ENCODE measurements at places on chromosomes 12 and 14.
A peak's percentile ranks its signal among the peaks of the same experiment; 100 is the strongest.

GRCh38 chr12:52004042-52004648 lies 2.6 kb upstream of the TAMALIN start:
- DNase-seq: no peak

DNA sequence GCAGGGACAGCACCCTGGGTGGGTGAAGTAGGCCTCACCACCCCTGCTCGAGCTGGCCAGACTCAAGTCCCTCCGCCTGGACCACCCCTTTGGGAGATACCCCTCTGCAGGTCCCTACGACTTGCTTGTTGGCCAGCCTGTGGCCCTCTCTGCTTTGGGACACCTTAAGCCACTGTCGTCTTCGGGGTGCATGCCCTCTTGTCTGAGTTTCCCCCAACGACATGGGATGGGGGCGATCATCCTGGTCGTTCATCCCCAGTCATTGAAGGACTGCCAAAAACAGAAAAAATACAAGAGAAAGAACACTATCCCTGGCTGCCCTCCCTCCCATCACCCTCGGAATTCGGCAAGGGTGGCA lies 151.1 kb downstream of the DPF3 start:
- no peak for DNase-seq

- no peak for DNase-seq
Measured at GRCh38 chr12:66296176-66296683, 6.1 kb upstream of the HELB start.

- peak; percentile 23 for DNase-seq
Measured at GRCh38 chr12:7460375-7461259, 16.7 kb upstream of the CD163L1 start.

GRCh38 chr12:130474599-130475269 lies 137.0 kb downstream of the PIWIL1 start:
- DNase-seq: no peak

DNA sequence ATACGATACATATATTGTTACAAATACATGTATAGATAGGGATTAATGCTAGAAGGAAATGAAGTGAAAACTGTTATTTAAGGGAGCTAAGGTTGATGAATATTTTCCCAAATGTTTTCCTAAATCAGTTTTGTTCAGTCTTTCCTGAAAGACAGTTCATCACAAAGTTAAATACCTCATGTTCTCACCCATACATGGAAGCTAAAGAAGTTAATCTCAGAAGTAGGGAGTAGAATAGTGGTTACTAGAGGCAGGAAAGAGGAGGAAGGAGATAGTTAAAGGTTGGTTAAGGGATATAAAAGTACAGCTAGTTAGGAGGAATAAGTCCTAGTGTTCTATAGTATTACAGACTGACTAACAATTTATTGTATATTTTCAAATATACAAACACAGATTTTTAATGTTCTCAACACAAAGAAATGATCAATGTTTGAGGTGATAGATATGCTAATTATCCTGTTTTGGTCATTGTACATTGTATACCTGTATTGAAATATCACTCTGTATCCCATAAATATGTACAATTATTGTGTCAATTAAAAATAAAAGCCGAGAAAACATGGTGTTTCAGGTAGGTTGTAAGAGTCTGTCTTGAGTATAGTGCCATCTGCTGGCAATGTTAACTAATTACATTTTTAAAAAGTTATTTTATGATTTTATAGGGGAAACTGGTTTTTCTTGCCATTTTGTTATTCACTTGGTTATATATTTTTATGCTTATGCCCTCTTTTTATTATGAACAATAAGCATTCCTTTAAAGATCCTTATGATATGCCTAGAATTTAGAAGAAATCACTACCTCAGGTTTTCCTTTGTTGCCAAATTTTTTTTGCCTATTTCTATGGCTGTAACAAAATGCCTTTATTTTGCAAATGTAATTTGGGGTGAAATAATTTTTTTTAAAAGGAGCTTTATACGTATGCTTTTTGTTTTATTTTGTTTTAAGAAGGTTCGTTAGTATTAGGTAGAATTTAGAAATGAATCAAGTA lies 26.9 kb downstream of the ZDHHC17 start:
- no peak for DNase-seq

GRCh38 chr14:82500222-82500621 lies 966.6 kb upstream of the SEL1L start:
- no peak for DNase-seq

DNA sequence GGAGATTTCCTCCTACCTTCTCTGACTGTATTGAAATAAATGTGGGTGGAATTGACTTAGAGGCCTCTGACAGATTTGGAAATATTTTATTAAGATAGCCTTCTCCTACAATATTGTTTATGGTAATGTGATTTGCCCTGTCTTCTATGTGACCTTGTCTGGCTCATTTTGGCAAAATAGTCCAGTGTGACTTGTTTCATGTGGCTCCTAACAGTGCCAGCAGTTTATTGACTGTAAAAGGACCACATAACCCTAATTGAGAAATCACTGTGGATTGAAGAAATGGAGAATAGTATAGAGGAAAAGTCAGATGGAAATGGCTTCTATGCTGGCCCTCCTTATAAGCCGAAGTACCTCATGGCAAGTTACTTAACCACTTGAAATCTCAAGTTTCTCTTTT lies 170.9 kb upstream of the PTPRQ start:
- no peak for DNase-seq

DNA sequence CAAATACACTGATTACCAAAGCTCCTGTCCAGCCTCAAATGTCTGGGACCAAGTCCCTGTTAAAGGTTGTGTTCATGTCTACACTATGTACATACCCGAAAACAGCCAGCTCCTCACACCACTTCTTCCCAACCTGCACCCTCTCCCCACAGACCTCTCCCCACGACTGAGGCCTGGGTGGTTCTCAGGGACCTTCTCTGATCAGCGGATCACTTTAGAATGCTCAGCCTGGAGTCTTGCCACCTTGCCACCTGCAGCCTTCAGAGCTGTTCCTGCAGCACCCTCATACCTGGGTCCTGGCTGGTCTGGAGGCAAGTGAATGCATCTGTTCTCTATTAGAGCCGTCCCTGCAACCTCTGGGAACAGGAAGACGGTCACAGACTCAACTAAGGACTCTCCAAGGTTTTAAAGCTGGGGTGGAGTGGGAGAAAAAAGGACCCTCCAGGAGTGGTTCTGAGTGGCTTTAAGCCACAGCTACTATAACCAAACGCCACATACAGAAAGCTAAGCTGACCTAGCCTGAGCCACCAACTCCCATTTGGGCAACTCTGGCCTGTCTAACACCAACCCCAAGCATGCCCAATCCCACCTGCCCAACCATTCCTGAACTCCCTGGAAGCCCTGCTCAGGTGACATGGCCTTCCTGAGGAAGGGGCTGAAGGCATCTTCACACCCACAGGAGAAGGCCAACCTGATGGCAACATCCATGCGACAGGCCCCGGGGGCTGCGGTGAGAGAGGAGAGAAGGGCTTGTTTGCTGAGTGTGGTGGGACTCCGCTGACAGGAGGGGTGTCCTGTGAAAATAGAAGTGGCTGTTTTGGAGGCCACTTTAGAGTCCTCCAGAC lies 8.6 kb downstream of the KRT2 start:
- DNase-seq: no peak

DNA sequence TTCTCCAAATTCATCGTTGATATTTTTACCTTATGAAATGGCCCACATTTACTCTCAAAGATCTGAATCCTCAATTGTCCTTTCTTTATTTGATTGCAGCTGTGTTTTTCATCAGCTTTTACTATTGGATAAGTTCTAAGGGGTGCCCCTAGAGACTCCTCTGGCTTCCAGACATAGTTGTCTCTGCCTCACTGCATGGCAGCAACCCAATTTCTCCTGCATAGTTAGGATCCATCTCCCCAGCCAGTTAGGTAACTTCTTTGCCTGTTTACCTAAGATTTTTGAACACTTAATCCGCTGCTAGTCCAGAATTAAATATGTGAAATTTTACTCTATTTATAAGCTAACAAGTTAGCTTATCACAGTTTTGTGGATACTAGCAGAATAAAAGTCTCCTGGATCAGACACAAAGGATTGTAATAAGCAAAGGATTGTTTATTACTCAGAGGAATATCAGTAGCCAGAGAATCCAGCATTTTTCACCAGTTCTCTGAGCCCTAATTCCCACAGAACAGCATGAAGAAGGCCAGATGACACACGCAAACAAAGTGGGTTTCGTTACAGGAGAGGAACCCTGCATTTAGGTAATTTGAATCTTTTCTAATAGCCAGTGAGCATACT lies 101.1 kb downstream of the BBS10 start:
- DNase-seq: no peak

- no peak for DNase-seq
Measured at GRCh38 chr14:53516261-53516774, 363.2 kb upstream of the DDHD1 start.

DNA sequence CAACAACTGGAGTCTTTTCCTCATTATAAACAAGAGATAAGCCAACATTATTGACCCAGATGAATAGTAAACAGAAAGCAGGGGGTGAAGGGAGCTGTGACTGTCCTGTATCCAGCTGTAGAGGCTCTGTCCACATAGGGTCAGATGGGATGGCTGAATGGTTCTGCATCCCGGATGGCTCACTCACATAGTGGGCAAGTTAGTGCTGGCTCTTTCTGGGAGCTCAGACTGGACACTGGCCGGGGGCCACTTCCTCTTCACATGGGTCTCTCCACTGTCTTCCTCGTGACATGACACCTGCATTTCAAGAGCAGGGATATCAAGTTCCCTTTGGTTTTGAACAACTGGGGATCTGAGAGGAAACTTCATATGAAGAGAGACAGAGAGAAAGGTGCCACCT lies 969.6 kb upstream of the TMEM132C start:
- no peak for DNase-seq

GRCh38 chr12:79174626-79175025 lies 310.1 kb downstream of the SYT1 start:
- DNase-seq: no peak

GRCh38 chr12:117063162-117063911 lies 35.9 kb downstream of the TESC start:
- no peak for DNase-seq

DNA sequence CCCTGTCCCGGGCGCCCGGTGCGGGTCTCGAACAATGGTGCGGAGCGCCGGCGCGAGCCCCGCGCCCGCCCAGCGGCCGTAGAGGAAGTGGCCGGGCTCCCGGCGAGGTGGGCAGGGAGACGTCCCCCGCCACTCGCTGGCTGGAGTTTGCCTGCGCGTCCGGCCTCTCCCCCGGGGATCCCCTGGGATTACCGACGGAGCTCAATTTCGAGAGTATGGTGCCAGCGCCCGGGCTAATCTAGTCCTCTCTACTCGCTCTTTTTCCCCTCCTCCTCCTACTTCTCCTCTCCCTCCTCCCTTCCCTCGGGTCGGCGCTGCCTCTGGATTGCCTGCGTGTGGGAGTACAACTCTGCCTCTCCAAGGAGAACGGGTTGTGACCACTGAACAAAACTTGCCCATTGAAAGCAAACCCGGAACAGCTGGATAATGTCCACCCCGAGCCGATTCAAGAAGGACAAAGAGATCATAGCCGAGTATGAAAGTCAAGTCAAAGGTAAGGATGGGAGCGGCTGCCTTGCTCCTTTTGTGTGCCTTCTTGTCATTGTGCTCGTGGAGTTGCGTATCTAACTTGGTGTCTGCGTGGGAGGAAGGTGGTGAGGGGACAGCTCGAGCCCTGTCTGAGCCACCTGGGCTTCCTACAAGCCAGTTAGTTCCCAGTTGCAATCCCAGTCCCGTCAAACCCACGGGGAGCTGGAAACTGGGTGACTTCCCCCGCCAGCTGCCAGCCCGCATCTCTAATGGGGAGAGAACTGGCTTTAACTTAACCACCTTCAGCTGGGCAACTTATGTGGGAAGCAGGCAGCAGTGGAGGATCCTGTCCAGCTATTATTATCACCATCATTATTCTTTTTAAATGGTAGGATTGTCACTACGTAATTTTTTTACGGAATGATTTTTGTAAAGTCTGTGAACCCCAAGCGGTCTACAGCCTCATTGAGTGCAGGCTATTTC lies at the start of gene SRGAP1:
Gene SRGAP1 (plus strand): TSS at position 310 of the 951 bp plus-strand sequence. CDS start 117 bp downstream, at position 427.
- no peak for DNase-seq

DNA sequence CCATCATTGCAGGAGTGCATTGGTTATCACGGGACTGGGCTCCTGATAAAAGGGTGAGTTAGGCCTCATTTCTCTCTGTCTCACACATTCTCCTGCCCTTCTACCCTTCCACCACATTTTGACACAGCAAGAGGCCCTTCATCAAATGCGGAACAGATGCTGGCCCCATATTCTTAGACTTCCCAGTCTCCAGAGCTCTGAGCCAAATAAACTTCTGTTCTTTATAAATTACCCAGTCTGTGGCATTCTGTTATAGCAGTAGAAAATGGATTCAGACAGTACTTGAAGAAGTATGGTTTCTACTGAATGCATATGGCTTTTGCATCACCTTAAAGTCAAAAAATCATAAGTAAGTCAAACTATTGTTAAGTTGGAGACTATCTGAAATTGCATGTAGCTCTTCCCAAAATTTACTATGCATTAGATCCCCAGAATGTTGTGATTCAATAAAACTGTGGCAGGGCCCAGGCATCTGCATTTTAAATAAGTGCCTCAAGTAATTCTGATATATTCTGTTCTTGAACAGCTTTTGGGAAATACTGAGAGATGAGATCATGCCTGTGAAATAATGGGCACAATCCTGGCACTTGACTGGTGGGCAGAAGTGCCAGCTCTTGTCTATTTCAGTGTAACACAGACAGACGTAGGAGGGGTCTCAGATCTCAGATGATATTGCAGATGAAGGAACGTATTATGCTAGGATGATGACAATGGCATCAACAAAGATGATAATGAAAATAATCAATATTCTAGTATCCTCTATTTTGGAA lies 68.2 kb downstream of the E2F7 start:
- DNase-seq: no peak

GRCh38 chr14:37082449-37082848 lies 90.0 kb downstream of the SLC25A21 start:
- DNase-seq: no peak

- DNase-seq: no peak
Measured at GRCh38 chr12:3381059-3382047, 109.7 kb upstream of the PRMT8 start.

DNA sequence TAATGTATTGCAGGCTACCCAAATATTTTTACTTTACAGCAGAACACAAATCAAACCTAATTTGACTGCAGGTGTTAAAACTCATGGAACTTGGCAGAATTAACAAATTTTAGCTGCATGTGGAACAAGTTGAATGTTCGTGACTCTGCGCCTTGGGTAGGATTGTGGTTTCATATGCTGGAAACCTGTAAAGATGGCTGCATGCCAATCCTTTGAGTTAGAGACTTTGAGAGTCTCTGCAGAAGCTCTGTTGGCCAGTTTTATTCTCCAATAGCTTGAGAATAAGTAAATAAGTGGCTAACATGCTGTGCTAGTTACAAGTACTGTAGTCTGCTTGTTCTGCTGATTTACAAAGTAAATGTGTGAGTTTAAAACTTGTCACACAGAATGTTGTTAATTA lies 77.8 kb downstream of the PDE6H start:
- no peak for DNase-seq

DNA sequence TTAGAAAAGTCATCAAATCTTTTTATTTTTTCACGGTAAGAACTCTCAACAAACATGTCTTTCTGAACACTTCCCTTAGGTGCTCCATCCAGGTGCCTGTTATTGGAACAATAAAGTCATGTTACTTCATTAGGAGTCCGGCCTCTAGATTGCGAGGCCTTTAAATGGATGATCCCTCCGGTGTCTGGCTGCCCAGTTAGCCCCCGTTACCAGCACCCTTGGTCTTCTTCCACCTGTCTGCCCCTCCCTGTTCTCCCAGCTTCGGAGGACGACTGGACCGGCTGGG lies 593 bp upstream of the PA2G4 start:
- DNase-seq: no peak
